ENCODE measurements at places on chromosomes 7 and 10. TPM values are rescaled to one million over a fixed set of nuclear protein-coding genes. Genes with fewer than 3 reads are reported as not detected.

The CYP2C9 gene
- not detected for total RNA-seq

The NXPH1 gene
- not detected for total RNA-seq

DNA sequence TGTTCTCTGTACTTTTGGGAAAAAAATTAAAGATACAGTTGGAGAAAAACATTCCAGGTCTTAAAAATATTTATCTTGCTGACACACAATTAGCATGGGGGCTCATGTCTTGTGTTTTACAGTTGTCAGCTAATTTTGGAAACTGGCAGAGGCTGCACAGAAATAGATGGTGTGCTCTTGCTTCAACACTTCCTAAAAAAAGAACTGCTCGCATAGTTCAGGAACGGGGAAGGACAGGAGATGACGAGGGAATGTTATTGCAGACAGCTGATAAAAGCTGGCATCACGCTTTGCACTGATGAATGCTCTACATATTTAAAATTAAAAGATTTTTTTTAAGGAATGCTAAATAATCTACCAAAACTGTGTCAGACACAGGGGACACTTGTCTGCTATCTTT, 103.5 kb upstream of the CELF2 start:
- DNase-seq, result no peak

GRCh38 chr7:51077316-51077986, 239.2 kb downstream of the COBL start:
- no peak for DNase-seq

DNA sequence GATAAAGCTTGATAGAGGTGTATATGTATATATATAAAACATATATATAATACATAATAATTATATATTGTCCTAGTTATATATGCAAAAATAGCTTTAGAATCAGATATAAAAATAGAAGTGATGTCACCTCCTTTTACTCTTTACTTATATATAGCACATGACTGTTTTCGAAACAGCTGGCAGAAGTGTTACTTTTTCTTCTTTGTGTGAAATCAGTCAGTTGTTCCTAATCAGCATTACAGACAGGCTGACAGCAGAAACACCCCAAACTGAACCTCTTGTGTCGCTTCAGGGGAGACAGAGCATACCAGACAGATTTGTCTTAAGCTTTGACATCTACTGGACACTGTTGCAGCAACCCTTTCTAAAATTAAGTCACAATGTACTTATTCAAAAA, 684.9 kb upstream of the CELF2 start:
- DNase-seq, result no peak

Data from mesothelial cell of epicardium (in vitro differentiated cells).